ENCODE measurements at places on chromosomes 16 and 17. TPM values are rescaled to one million over a fixed set of nuclear protein-coding genes. Genes with fewer than 3 reads are reported as not detected.

PLXDC1 gene
- total RNA-seq = 15.4 TPM

ATAD5 gene
- total RNA-seq = 0.15 TPM

ACSF3 gene
- 18.9 TPM for total RNA-seq

MYCBPAP gene
- total RNA-seq = 0.25 TPM

MEIOC gene
- total RNA-seq = 0.06 TPM

BMERB1 gene
- total RNA-seq = 31.9 TPM

GJC1 gene
- total RNA-seq = 1.4 TPM

DNAH2 gene
- total RNA-seq = 1.2 TPM

ALOX15 gene
- total RNA-seq = not detected

PSMC3IP gene
- total RNA-seq = 0.64 TPM

MEIOB gene
- total RNA-seq = not detected

HOXB5 gene
- total RNA-seq = not detected

KRTAP1-5 gene
- total RNA-seq = not detected

TBC1D3K gene
- not detected for total RNA-seq

MARVELD3 gene
- total RNA-seq = not detected

HSD17B1 gene
- total RNA-seq = 0.10 TPM

ADORA2B gene
- total RNA-seq = 37.8 TPM

CRHR1 gene
- total RNA-seq = not detected

CRYM gene
- total RNA-seq = 1.4 TPM

C17orf78 gene
- not detected for total RNA-seq

MSLN gene
- not detected for total RNA-seq

PRSS21 gene
- total RNA-seq = 1.00 TPM

TBC1D3H gene
- total RNA-seq = not detected

ATP6V0C gene
- total RNA-seq = 31.5 TPM

HBA2 gene
- total RNA-seq = not detected

TPSD1 gene
- not detected for total RNA-seq

STAC2 gene
- 0.24 TPM for total RNA-seq

KRT31 gene
- total RNA-seq = not detected

YBX2 gene
- not detected for total RNA-seq

SLFN12L gene
- total RNA-seq = 0.37 TPM

TBKBP1 gene
- 9.1 TPM for total RNA-seq

KIF18B gene
- total RNA-seq = 1.00 TPM

BIRC5 gene
- total RNA-seq = 4.2 TPM

MYH8 gene
- total RNA-seq = not detected

CD300E gene
- not detected for total RNA-seq

ELAC2 gene
- 60.8 TPM for total RNA-seq

OR1F1 gene
- not detected for total RNA-seq

LRRC75A gene
- total RNA-seq = not detected

USP43 gene
- not detected for total RNA-seq
